ENCODE measurements at places on chromosomes 5 and 9.

GRCh38 chr9:113521693-113522255 lies 58.2 kb downstream of the RGS3 start:
- no peak for DNase-seq

- no peak for DNase-seq
Measured at GRCh38 chr5:150804388-150804787, 25.8 kb downstream of the SMIM3 start.

GRCh38 chr9:29285818-29286217 lies 1712.5 kb upstream of the C9orf72 start:
- no peak for DNase-seq

DNA sequence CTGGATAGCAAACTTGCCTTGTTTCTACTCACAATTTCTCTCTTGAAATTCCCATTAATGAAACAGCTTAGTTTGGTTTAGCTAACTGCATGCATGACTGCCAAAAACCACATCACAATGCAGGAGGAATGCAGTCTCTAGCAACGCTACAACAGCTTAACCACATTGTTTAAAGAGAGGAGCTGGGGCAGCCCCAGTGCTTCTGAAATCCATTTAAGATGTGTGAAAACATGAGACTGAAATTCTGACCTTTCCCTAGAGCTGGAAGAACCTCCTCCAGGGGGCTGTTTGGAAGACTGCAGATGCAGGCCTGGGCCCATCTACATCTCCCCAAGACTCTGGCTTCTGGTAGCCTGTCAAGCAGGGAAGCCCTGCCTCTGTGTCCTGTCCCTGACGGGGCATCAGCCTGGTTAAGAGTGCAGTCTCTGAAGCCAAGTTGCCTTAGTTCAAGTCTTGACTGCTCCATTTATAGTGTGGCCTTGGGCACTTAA lies 157.1 kb downstream of the ZNF462 start:
- DNase-seq, result no peak

- DNase-seq, result no peak
Measured at GRCh38 chr5:153404747-153405146, 85.7 kb upstream of the GRIA1 start.

DNA sequence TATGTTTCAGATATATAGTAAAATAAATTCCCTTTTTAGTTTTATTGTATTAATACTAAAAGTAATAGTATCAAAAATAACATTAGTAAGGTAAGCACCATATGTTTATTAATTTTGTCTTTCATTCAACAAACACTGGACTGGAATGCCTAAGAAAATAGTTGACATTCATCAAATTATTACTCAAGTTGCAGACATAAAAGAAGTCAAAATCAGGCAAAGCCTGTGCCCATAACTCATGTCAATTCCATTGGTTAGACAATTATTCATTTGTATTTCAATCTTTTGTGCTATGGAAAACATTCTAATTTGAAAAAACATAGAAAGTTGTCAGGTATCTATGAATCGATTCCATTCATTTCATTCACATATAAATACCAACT lies 158.9 kb downstream of the CEMIP2 start:
- no peak for DNase-seq

- no peak for DNase-seq
Measured at GRCh38 chr5:150960791-150961396, 56.1 kb upstream of the ZNF300 start.

GRCh38 chr5:10565785-10566542 lies 2.1 kb downstream of the ANKRD33B start:
- DNase-seq, result no peak

DNA sequence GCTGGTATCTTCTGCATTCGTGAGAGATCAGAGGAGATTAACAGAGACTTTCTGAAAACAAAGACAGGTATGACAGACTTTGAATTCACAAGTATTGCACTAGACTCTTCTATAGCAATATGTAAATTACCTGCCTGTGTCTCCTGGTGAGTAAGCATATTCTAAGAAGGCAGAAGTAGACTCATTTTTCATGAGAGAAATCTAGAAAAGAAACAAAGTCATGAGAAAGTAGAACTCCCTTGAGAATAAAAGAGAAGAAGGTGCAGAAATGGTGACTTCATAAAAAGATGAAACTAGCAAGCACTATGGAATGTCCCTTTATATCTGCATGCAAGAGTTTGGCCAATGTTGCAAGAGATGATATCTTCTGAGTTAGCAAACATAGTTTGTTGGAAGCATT lies 419.8 kb downstream of the DMRT2 start:
- no peak for DNase-seq

- DNase-seq, result no peak
Measured at GRCh38 chr5:53368966-53369605, 111.3 kb upstream of the FST start.

GRCh38 chr5:142816531-142817430 lies 46.6 kb downstream of the ARHGAP26 start:
- no peak for DNase-seq

DNA sequence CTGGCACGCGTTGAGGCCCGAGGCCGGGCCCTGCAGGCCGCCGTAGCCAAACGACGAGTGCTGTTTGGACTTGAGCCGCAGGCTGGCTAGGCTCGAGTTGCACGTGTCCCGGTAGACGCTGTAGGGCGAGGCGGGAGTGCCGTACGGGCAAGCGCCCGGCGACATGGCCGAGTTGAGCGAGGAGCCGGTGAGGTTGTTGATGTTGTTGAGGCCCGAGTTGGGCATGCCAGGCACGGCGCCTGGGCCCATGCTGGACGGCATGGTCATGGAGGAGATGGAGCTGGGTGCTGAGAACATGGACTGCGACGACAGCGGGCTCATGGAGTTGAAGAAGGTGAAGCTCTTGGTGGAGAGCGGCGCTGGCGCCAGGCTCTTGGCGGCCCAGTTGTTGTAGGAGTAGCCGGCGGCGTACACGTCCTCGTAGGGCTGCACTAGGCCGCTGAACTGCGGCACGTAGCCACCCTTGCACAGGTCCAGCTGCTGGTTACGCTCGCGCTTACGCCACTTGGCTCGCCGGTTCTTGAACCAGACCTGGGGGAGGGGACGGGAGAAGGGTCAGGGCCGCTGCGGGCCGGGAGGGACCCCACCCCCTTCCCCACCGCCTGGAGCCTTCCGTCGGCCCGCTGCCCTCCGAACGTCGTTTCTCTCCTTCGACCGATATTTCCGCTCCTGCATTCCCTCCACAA lies 5.1 kb downstream of the PITX1 start:
- DNase-seq, result no peak

- no peak for DNase-seq
Measured at GRCh38 chr5:179869101-179869500, 10.5 kb upstream of the MRNIP start.

DNA sequence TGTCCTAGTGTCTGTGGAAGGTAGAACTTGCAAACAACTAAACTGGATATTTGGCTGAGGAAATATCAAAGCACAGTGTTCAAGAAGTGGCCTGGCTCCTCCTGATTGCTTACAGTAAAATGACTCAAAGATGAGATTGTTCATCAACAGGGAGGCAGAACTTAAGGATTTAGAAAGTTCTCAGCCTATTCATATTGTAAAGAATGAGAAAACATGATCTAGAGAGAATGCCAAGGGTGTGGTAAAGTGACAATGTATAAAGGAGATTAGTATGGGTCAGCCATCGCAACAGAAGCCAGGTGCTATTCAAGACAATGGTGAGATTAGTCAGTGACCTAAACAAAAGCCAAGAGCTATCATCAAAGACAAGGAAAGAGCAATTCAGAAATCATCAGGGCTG lies 372.3 kb downstream of the SPOCK1 start:
- no peak for DNase-seq

GRCh38 chr9:104278929-104279496 lies 184.9 kb downstream of the SMC2 start:
- DNase-seq, result no peak

GRCh38 chr5:3704661-3705060 lies 109.0 kb downstream of the IRX1 start:
- DNase-seq, result no peak

GRCh38 chr9:34252670-34253459 lies 74.0 kb downstream of the UBAP1 start:
- peak; percentile 16 for DNase-seq

- no peak for DNase-seq
Measured at GRCh38 chr9:121398374-121398773, 28.3 kb upstream of the STOM start.

DNA sequence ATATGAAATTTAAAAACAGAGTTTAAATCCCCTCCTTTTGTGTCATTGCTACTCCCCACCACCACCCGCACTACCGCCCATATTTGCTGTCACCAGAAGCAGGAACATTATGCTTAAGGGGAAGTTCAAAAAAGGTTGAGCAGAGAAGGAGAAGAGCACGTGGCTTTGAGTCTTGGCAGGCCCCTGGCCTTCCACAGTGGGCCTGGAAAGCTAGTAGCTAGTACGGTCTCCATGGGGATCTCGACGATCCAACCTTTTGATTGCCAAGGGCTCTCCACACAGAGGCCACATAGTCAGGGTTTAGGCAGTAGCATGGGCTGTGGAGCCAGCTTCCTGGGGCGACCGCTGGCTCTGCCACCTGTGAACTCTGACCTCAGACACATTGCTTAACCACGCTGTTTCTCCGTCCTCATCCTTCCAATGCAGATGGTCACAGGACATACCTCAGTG lies 90.1 kb downstream of the GOLPH3 start:
- no peak for DNase-seq

- DNase-seq, result no peak
Measured at GRCh38 chr5:141780240-141780951, 97.8 kb downstream of the PCDH1 start.

DNA sequence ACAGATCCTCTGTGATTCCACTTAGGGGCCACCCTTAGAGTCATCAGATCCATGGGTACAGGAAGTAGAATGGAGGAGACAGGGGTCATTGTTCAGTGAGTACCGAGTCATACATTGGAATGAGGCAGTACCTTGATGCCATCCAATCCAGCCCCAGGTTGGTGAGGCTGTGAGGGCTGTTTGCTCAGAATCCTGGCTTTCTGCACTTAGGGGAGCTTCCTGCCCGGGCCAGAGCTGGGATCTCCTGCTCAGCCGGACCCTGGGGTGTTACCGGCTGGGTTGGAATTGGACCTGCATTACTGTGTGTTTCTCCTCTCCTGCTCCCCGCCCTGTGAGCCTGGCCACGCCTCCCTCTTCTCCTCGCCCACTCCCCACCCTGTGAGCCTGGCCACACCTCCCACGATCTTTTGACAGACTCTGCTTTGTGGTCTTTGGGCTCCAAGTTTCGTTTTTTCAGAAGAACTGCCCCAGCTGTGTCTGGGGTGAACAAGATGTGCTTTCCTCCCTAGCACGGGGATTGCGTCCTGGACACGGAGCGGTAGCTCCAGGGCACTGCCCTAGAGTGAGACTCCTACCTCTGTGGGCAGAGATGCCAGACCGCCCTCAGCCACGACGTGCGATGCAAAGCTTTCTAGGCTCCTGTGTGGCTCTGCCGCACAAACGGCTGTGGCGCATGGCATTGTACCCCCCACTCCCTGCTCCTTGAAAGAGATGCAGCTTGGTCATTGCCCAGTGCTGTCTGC lies 15.4 kb downstream of the TRAF2 start:
- DNase-seq, result peak; percentile 51

DNA sequence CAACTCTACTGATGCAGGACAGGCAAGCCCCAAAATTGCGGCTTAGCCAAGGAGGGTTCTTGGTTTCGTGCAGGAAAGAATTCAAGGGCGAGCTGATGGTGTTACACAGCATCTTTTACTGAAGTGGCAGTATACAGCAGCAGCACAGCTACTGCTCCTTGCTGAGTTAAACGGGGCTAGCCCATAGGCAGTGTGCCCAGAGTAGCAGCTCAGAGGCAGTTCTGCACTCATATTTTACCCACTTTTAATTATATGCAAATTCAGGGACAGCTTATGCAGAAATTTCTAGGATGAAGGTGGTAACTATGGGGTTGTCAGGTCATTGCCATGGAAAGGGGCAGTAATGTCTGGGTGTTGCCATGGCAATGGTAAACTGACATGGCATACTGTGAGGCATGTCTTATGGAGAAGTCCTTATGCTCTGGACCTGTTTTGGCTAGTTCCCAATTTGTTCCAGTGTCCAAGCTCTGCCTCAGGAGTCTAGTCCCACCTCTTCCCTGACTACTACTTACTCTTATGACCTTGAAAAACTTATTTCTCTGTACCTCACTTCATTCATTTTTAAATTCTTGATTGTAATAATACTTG lies 2.0 kb upstream of the SPINK9 start:
- no peak for DNase-seq

- DNase-seq, result no peak
Measured at GRCh38 chr5:147835386-147835798, 3.9 kb upstream of the SPINK1 start.

DNA sequence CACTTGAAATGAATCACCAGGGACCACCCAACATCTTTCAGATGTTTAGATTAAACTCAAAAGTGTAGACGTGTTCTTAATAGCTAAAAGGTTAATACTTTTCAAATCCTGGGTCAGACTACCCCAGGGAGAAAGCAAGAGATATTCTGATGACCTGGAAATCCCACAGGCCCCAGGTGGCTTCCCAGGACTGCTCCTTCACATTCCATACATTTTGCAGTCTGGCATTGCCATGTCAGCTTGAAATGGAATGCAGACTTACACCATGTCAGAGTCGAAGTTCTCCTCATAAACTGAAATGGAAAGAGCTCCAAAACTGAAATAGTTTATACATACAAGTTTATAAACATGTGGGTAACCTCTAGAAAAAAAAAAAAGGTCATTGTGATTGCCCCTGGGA lies 61.5 kb downstream of the TMEM167A start:
- no peak for DNase-seq

GRCh38 chr5:1873243-1873959 lies 9.3 kb downstream of the IRX4 start:
- DNase-seq, result no peak

DNA sequence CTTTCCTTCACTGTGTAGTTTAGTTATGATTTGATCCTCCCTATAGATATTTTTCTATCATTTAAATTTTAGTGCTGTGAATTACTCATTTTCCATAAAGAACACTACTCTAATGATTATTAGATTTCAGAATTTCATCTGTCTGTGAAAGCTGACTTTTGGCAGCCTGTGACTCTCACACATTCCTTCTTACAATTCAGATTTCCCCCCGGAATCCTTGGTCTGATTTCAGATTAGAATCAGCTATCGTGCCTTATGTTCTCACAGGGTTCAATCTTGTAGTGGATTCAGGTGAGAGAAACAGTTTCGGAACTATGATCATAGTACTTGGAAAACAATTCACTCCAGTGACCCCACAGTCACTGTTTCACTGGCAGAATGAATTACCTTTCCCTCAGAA lies 26.2 kb downstream of the ZNF474 start:
- DNase-seq, result no peak

- no peak for DNase-seq
Measured at GRCh38 chr9:125497906-125498305, 209.1 kb downstream of the MAPKAP1 start.

DNA sequence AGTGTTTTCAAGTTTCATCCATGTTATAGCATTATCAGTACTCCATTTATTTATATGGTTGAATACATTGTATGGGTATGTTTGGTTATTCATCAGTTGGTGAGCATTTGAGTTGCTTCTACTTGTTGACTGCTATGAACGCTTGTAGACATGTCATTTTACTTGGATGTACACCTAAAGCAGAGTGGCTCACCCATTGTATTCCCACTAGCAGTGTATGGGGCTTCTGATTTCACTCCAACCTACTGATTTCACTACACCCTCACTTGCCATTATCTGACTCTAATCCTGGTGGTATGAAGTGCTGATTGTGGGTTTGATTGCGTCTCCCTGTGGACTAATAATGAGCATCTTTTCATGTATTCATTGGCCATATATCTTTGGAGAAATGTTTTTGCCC lies 9.5 kb downstream of the NPM1 start:
- no peak for DNase-seq

Data from activated effector memory CD4-positive, alpha-beta T cell treated with Interleukin-2 at 50 U/mL for 16 hours (primary cell).